ENCODE measurements at places on chromosomes 12 and 14. TPM values are rescaled to one million over a fixed set of nuclear protein-coding genes. Genes with fewer than 3 reads are reported as not detected.

Gene CD163
- 25.1 TPM for polyA plus RNA-seq

DNA sequence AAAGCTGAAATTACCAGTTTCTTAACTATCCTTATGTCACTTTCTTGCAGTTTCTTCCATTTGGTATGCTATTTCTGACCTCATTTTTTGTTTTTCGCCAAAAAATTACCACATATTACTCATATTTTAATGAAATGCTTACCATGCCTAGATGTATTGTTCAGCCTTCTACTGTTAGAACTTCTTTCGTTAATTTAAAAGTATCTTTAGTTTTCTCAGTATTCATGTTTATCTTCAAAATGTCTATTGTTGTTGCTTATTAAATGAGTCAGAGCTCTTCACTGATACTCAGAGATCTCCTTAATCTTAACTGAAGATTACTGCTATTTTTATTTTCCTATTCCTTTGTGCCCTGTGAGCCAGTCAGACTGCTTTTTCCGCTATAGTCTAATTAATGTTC lies 20.5 kb downstream of the RAP1B start:
- no peak for DNase-seq

DNA sequence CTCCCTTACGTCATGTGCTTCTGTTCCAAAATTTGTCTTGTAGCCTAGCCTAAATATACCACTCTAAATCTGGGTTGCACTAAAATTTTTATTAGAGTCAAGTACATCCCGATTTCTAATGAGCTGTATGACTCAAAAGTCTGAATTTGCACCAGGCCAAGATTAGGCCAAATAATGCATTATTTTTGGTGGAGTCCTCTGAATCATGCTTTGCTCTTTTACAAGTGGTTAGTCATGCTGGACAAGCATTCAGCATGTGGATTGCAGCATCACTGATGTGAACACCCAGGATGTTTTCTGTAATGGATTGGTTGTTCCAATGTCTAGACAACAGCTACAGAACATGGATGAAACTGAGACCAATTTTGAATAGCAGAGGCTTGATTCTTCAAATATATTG lies 23.7 kb downstream of the HEBP1 start:
- DNase-seq, result no peak

DNA sequence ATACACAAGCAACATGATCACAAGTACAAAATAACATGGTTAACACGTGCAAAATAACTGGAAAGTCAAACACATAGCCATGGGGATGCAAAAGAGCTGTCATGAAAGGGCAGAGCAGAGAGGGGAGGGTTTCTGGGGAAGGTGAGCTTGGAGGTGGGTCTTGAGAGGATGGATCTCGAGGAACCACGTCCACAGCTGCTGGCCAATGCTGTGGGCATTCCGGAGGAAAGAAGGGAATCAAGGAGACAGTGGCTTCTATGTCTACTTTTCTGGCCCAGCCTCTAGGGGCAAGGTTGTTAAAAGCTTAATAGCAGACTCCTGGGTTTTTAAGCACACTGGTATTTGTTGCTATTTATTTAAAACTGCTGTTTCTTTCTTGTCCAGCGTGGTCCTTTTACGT lies 8.4 kb upstream of the MYH7 start:
- no peak for DNase-seq

GRCh38 chr12:77153706-77154105 lies 88.3 kb upstream of the E2F7 start:
- DNase-seq, result no peak

Gene KLRG1
- polyA plus RNA-seq, result 4.1 TPM

GRCh38 chr12:100986595-100987547 lies 192.3 kb downstream of the ANO4 start:
- DNase-seq, result peak; percentile 19

- peak; percentile 43 for DNase-seq
Observed at GRCh38 chr14:54329082-54329695, 67.6 kb upstream of the CDKN3 start.

Gene PIGH
- polyA plus RNA-seq, result 14.6 TPM

DNA sequence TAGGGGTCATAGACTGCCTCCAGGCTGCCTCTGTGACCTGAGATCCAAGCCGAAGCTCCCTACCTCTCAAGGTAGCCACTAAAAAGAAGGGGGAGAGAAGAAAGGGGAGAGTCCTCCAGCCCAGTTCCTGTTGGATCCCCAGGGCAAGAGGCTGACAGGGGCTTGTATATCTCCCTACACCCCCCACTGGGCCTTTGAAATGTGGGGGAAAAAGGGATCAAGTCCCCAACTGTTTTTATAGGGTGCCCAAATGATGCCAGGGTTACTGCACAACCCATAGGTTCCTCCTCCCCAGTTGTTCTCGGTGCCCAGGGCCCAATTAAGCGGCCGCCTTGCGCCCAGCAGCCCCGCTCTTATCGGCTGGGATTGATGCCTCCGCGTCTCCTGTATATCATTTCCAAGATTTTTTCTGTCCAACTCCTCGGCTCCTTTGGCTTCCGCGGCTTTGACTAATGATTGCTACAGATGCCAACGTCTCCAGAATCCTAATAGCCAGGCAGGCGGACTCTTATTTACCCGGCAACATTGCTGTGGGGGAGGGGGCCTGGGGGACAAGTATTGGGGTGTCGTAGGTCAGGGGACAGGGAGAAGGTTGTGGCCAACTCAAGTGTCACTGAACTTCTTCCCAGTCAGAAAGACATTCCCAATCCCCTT lies 7.6 kb upstream of the HOXC4 start:
- DNase-seq, result no peak

Gene MYF6
- 119 TPM for polyA plus RNA-seq

GRCh38 chr12:21697904-21698630 lies 40.4 kb upstream of the LDHB start:
- no peak for DNase-seq

Gene SMARCC2
- polyA plus RNA-seq, result 67.8 TPM

Gene GTF2H3
- polyA plus RNA-seq, result 26.5 TPM

Gene PRB2
- polyA plus RNA-seq, result not detected

- DNase-seq, result no peak
Observed at GRCh38 chr12:21809100-21809499, 34.6 kb upstream of the KCNJ8 start.

Gene KTN1
- 141 TPM for polyA plus RNA-seq

Gene LHX5
- not detected for polyA plus RNA-seq

Gene OVCH1
- 0.54 TPM for polyA plus RNA-seq

- no peak for DNase-seq
Observed at GRCh38 chr12:6347367-6348338, 5.8 kb upstream of the TNFRSF1A start.

- DNase-seq, result no peak
Observed at GRCh38 chr12:65294641-65295262, 16.3 kb downstream of the MSRB3 start.

DNA sequence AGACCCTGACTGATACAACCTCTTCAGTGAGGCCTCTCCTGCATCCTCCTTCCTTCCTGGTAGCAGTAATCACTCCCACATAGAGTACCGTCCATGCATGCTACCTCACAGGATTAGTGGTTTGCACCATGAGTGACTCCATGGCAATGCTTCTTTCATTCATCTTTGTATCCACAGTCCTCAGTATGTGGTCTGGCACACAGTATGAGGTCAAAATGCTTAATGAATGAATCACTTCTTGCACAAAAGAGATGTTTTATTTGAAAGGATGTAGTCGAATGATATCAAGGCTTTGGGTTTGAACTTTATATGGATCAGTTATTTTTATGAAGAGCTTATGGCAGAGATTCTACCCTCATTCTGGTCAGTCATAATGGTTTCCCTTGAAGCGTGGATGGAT lies 42.2 kb downstream of the KCNA5 start:
- no peak for DNase-seq

Gene DTX1
- polyA plus RNA-seq, result 5.9 TPM

Gene TAS2R9
- polyA plus RNA-seq, result not detected

Gene ADAMTS20
- polyA plus RNA-seq, result 0.72 TPM

GRCh38 chr12:114834621-114835020 lies 150.6 kb upstream of the TBX3 start:
- DNase-seq, result no peak

Gene ANO2
- polyA plus RNA-seq, result 3.9 TPM

GRCh38 chr14:77158175-77158881 lies 16.7 kb upstream of the ZDHHC22 start:
- DNase-seq, result peak; percentile 42

DNA sequence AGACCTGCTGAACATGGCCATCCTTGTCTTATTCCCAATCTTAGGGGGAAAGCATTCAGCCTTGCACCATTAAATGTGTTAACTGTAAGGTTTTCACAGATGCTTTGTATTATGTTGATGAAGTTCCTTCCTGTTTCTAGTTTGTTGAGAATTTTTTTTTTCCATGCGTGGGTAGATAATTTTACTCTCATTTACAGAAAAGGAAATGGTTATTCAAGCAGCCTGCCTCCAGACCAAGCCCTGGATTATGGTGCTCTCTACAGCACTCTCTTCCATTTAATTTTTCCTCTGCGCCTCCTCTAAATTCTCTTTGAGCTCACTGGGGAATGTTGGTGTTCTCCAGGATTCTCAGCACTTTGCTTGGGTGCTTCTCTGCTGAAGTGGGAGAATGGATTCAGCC lies 179.3 kb upstream of the PZP start:
- no peak for DNase-seq

GRCh38 chr12:105109465-105110212 lies 2.1 kb downstream of the WASHC4 start:
- DNase-seq, result no peak

GRCh38 chr14:22915886-22916521 lies 2.9 kb downstream of the RBM23 start:
- DNase-seq, result no peak

- DNase-seq, result no peak
Observed at GRCh38 chr12:24360461-24360860, 411.0 kb upstream of the SOX5 start.

- no peak for DNase-seq
Observed at GRCh38 chr12:41452838-41453407, 264.8 kb downstream of the PDZRN4 start.

GRCh38 chr12:117334855-117335587 lies 26.4 kb downstream of the NOS1 start:
- peak; percentile 22 for DNase-seq

Gene SNX6
- polyA plus RNA-seq, result 67.4 TPM

- DNase-seq, result no peak
Observed at GRCh38 chr12:10048526-10048925, 18.0 kb downstream of the CLEC9A start.

Gene OR4E2
- polyA plus RNA-seq, result not detected

DNA sequence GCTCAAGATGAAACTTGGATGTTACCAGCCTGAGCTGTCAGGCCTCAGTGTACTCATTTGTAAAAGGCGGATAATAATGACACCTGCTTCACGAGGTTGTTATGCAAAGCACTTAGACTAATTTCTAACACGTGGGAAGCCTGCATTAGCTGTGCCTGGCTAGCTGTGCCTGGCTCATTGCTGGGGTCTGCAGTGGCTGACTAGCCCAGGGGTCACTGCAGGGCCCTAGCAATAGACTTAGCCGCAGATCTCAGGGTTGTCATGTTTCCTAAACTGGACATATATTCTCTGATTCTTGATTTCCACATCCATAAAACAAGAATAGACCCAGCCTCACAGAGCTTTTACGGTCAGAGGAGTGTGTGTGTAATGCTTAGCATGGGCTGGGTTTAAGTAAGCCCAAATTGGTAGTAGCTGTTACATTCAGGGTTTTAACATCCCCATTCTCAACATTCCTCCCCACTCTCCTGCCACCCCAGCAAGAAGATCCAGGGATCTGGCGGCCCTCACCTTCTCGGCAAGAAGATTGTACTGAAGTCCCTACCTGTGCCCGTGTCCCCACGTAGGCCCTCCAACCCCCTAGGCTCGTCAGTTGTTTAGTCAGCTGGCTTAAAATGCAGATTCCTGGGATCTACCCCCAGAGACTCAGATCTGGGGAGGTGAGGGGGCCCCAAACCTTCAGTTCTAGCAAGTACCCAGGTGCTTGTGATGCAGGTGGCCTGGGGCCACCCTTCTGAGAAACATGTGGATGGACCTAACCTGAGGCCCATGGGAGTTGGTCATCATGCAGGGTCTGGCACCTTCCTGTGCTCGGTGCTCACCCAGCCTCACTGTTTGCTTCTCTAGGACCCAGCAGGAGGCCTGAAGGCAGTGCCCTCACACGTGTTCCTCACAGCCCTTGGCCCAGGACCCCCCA lies 8.6 kb downstream of the NR4A1 start:
- DNase-seq, result no peak

DNA sequence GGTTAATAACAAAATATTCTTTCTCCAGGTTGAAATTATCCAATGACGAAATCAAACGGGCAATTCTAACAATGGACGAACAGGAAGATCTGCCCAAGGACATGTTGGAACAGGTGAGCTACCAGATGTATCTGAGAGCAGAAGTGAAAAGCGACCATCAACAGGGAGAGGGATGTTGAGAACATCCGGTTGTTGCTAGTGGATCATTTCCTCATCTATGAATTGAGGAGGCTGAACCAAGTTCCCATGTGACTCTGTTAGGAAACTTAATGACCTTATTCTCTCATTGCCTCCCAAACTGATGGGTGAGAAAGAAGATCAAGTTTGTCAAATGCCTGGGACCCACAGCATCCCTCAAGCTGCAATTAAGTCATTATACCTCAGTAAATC lies 117.7 kb downstream of the GPR135 start:
- no peak for DNase-seq

Gene CMA1
- not detected for polyA plus RNA-seq

- no peak for DNase-seq
Observed at GRCh38 chr12:96171905-96172304, 22.3 kb upstream of the ELK3 start.

- no peak for DNase-seq
Observed at GRCh38 chr12:118327391-118327790, 45.3 kb downstream of the TAOK3 start.

GRCh38 chr12:14219156-14219555 lies 146.3 kb upstream of the ATF7IP start:
- no peak for DNase-seq

- no peak for DNase-seq
Observed at GRCh38 chr12:106897082-106897481, 58.6 kb upstream of the TMEM263 start.

GRCh38 chr12:72093424-72093823 lies 154.8 kb downstream of the TPH2 start:
- no peak for DNase-seq

DNA sequence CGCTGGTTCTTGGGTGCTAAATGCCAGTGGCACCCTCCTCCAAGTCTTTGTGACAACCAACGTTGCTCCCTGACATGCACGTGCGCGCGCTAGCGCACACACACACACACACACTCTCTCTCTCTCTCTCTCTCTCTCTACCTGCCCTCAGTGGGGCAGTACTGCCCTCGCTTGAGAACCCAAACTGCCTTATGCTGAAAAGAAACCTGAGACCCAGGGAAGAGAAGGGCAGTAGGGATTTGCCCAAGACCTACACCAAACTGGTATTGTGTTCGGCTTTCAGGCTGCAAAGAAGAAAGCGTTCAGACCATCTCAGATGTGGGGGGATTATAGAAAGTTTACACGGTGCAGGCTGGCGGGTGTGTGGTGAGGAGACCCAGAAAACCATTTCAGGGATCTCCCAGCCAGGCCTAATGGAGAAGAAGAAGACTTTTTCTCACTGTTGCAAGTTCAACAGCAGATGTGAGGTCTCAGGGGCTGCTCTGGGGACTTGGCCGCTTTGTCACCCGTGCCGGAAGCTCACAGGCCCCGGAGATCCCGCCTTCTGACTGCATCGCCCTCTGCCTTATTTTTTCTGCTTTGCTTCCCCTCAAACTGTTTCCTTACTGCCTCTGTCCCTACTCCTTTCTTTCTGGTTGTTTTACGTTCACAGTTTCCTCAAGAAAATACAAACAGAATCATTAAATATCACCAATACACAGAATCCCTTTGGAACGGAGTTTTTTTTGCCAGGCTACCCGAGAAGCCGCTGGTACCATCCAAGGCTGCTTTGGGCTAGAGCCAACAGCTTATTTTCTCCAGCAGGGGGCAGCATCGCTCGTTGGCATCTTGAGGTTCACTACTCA lies 82.4 kb downstream of the PPM1A start:
- DNase-seq, result peak; percentile 65
